AG10803 (cell line): ENCODE measurements at places on chromosomes 11 and 22.

DNA sequence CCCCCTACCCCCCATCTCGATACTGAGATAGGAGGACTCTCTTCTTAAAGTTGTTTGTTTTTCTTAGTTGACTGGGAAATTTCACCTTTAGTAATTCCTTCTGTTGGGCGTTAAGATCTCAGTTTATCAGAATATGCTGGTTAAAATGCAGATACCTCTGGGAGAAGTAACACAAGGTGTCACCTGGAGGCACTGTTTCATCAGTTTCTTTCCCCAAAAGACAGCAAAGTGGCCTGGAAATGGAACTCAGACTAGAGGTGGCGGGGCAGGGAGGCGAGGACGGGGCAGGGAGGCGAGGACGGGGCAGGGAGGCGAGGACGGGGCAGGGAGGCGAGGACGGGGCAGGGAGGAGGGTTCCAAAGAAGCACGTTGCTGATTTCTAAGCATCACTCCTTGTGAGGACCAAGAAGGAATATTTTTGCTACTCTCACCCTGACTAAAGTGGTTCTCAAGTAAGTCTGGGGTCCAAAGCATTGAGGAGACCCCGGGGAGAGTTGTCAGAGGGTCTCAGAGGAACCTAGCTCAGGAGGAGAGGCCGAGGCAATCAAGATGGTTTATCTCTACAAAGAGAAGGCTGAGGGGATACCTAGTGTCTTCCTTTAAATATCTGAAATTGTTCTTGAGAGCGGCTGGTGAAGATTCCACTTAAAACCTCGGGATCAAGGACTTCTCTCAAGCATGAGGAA, 147.0 kb upstream of the B3GAT1 start:
- no peak for DNase-seq

GRCh38 chr11:59184691-59185339, 12.9 kb downstream of the DTX4 start:
- no peak for DNase-seq

DNA sequence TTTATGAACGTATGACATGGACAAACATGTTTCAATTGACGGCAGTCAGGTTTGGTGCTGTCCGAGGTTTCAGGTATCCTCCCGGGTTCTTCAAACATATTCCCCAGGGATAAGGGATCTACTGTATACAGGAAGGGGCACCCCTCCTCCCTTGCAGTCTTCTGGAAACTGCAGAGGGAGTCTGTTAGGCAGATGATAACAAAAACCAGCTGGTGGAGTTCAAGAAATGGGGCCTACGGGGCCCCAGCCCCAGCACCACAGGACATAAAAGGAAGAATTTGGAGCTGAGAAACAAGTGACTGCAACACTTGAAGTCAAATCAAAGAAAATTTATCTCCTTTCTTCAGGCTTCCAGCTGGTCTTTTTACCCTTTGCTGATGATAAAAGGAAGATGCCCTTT, 32.1 kb downstream of the SNU13 start:
- DNase-seq: peak; percentile 13

- peak; percentile 95 for DNase-seq
These were observed 427.0 kb upstream of the DDI1 start for GRCh38 chr11:103609117-103610066.

DNA sequence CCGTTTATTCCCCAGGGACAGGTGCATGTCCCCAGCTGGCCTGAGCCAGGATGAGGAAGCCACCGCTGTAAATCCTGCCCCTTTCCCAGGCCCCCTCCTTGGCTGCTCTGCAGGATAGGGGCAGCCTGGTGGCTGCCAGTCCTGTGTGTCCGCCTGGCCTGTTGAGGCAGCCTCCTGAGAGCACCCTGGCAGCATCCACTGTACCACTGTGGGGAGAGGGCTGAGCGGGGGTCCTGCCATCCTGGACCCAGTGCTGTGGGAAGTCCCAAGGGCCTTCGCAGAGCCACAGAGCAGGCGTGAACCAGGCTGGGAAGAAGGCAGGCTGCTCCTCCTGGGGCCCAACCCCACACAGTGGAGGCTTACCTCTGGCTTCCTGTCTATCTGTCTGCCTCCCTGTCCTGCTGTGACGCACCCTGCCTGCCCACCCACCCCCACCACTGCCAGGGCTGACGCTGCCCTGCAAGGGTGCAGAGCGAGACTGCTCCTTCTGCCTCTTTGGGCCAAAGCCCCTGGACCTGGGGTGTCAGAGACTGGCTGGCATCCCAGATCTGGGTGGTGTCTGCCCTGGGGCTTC, 8.4 kb downstream of the KCTD17 start:
- no peak for DNase-seq

DNA sequence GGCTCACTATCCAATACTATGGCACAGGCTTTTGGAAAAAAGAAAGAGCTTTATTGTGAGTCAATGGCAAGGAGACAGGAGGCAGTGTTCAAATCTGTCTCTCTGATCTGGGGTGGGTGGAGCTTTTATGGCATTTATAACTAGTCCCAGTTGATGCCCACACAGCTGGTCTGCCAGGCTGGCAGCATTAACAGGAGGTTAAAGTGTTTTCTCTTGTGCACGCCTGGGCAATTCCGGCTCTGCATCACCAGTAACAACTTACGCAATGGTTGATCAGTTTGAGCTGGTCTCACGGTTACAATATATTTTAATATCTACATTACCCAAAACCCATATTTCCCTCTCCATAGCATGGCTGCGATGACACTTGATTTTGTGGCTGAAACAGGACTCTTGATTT, 15.1 kb upstream of the SMIM38 start:
- DNase-seq: no peak

DNA sequence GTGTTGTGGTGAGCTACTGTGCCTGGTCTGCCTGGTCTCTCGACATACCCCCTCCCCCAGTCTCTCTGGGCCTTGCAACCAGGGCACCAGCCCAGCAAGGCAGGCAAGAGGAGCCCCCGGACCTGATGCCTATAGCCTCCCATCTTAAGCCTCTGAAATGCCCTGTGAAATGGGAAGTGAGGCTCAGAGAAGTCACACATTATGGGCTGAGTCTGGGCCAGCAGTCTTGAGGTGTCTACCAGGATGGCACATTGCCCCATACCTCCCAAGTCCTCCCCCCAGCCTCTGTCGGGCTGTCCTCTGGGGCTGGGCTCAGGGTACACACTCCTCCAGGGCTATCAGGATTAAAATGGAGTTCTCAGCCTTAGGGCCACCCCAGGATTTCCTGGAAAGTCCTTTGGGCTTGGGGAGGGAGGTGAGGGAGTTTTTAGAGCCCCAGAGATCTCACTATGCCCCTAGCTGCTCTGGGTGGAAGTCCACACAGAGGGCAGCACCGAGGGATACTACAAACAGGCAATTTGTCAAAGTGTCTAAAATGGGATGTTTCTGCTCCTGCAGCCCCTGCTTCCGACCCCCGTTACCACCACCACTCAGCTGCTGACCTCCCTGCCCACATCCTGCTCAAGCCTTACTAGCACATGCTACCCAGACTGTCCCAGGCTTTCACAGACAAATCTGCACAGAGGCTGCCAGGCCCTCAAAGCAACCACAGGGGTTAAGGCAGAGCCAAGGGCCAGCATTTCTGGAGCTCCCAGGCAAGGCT, 3.1 kb upstream of the SH3BP1 start:
- DNase-seq: peak; percentile 70

- DNase-seq: no peak
These were observed 931.6 kb downstream of the BRD1 start for GRCh38 chr22:48895831-48896765.

DNA sequence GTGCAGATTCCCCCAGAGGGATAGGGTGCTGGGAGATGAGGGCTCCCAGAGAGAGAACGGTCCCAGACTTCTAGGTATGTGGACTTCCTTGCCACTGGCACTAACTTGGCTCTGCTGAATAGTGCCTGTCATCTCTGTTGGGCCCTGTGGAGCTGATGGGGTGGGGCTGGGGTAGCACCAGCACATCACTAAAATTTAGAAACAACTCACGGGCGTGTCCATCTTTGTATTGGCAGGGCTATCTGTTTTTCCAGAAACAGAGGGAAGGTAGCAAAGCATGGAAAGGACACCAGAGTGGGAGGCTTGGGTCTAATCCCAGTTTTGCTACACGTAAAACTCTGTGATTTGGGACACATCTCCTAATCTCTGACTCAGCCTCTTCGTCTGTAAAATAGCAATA, 25.8 kb downstream of the SWAP70 start:
- DNase-seq: no peak

- DNase-seq: no peak
These were observed 29.8 kb downstream of the PIK3IP1 start for GRCh38 chr22:31262312-31263133.

DNA sequence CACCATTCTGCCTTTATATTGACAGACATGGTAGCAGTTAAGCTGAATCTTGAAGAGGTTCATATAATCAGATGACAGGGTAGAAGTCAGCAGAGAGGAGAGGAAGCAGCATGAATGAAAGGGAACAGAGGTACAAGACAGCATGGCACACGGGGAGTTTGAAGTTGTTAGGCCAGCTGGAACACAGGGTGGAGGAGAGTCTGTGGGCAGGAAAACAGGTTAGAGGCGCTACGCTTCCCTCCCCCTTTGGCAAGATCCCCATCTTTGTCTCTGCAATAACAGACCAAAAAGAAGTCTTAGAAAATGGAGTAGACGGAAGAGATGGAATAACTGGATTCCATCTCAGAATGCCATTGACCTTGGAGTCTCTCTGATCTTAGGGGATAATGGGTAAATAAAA, 20.0 kb upstream of the NDUFC2 start:
- no peak for DNase-seq

- DNase-seq: no peak
These were observed 15.6 kb downstream of the LRRC32 start for GRCh38 chr11:76654980-76655379.

DNA sequence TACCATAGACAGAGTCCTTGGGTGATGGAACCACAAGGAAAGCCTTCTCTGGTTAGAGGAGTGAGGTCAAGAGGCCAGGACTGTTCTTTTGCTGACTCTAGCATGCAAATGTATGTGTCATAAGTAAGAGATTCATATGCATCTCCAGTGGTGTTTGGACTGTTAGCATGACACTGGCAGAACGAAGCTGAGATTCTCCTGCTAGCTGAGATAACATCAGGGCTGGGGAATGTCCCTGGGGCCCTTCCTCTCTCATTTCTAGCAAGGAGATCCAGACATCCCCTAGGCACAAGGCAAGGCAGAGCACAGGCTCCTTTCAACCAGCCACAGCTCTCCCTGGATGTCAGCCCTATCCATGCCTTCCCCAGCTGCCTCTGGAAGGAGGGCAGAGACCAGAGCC, 711.3 kb downstream of the OPCML start:
- DNase-seq: peak; percentile 52

GRCh38 chr11:66068154-66068821, 1.8 kb upstream of the PACS1 start:
- DNase-seq: peak; percentile 60

- no peak for DNase-seq
These were observed 451.3 kb upstream of the KIRREL3 start for GRCh38 chr11:127451861-127452260.

DNA sequence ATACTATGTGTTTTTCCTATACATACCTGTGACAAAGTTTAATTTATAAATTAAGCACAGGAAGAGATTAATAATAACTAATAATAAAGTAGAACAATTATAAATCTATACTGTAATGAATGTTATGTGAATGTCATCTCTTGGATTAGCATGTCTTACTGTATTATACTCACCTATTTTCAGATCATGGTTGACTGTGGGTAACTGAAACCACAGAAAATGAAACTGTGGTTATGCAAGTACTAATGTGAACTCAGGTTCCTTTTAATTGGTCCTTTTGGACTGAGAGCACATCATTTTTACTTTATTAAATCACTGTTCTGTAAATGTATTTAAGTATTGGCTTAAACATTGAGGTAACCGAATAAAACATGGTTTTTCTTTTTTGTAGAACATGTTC, 108.8 kb downstream of the PPP6R3 start:
- DNase-seq: no peak

DNA sequence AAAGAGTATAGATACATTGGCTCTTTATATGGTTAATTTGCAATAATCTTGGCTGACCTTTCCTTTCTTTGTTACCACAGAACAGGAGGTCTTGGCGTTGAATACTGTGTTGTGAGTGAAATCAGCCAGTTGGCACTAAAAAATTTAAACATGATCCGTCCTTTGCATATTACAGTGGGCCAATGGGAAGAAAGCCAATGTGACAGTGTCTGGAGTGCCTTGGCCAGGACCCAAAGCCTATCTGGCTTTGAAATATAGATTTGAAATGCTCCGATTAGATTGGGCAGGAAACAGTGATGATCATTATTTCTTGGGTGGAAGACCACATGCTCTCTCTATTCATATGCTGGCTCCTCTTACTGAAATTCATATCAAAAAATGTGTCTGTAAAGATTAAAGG, 339.6 kb upstream of the ANO3 start:
- no peak for DNase-seq

- peak; percentile 86 for DNase-seq
These were observed 649.7 kb downstream of the METTL15 start for GRCh38 chr11:28757725-28758515.

- DNase-seq: no peak
These were observed 28.6 kb downstream of the SCUBE1 start for GRCh38 chr22:43314611-43315010.

DNA sequence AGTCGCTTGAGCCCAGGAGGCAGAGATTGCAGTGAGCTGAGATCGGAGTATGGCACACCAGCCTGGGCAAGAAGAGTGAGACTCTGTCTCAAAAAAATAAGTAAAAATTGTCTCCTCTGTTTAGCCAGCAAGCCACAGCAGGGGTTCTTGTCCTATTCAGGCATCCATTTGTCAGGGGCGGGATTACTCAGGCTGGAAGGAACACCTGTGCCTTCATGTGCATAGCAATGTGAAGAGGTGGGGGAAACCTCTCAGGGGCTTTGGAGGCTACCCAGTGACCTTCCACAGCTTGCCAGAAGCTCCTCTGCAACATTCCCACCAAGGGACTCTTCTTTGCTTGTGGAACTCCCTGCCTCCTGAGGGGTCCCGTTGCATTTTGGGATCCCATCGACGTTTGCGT, 63.3 kb downstream of the FBLN1 start:
- DNase-seq: no peak

- DNase-seq: no peak
These were observed 9.2 kb upstream of the POLDIP3 start for GRCh38 chr22:42623756-42624441.

DNA sequence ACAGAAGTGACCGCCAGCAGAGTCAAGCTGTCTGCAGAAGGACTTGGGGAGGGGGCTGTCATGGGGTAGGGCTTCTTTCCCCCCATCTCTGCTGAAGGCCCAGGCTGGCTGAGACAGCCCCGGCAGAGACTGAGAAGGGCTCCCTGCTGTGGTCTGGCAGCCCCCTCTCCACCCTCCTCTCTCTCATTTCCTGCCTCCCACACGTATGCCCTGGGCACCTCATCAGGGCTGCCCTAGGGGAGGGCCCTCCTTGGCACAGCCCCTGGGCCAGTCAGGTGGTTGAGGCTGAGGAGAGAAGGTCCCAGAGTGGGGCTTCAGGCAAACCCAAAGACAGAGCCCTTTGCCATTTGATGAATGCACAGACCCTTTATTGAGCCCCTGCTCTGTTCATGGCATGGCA, 3.6 kb downstream of the RASD2 start:
- DNase-seq: no peak

DNA sequence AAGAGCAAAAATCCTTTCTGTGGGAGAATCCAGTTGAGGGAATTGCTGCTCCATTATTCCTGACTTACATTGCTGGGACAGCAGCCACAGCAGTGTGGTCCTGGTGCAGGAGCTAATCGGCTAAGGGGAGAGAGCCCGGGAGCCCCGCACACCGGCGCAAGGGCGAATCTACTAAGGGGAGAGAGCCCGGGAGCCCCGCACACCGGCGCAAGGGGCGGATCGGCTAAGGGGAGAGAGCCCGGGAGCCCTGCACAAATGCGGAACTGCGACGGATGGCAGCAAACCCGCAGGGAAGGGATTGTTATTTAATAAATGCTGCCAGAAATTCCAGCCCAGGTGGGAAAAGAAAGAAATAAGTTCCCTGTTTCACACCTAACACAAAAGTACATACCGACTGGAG, 43.5 kb downstream of the TPCN2 start:
- DNase-seq: no peak

- peak; percentile 77 for DNase-seq
These were observed 36.3 kb downstream of the SLC5A1 start for GRCh38 chr22:32079130-32080089.
